ENCODE measurements at places on chromosomes 3 and 15.

GRCh38 chr15:70297465-70298058, 199.8 kb upstream of the TLE3 start:
- no peak for DNase-seq

DNA sequence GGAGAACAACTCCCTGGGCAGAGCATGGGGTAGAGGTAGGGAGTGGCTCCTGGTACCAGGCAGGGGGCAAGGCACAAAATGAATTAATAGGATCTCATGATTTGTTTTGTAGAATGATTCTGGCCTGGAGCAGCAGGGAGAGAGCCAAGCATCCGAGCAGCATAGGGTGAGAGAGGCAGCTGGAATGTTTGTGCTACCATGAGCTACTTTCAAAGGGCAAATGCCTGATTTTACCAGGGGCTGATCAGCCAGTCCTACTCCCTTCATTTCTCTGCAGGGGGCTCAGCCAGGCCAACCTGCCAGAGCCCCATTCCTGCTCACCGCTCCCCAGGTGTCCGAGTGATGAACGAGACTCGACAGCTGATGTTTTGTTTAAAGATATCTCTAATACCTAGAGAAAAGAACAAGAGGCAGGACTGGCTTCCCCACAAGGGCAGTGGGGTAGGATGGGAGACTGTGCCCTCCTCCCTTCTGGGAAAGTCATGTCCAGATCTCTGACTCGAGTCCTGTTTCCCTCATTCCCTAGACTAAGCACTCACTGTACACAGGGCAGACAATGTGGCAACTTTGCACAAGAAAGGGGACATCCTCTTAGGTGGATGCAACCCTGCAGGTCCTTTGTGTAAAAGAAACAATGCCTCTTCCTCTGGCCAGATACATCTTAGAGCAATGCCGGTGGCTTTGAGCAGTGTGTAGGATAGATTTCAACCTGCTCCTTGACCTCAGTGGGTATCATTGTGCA, 12.9 kb downstream of the DUOX2 start:
- no peak for DNase-seq

GRCh38 chr3:67349551-67350174, 304.7 kb downstream of the SUCLG2 start:
- DNase-seq, result no peak

DNA sequence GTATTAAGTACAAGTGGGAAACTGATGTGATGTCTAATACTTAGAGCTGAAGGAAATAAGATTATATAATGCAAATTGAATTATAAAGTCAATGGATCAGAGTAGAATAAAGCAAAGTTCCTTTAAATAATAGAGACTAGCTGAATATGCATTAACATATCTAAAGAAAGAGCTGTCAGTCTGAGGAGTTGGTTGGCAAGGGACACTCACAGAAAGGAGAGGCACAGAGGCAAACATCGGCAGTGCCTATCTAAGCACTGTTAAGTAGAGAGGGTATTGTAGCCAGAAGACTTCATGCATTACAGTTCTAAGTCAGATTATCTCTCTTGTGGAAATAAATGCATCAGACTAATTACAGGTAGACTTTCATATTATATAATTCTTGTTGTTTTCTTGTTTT, 16.6 kb downstream of the NRG4 start:
- no peak for DNase-seq

DNA sequence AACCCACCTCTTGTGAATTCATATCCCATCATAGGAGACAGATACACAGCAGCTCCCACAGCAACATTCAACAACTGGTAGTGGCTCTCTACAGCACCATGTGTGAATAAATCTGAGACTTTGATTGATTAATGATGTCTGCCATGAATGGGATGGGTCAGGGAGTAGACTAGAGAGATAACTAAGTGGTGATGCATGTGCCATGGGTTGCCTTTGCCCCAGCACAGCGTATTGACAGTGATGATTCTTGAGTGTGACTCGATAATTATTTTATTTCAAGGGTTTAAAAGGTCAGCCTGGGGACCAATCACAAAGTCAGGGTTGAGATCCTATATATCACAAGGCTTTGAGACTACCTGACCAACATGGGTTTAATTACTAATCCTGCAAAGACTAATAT, 295.9 kb downstream of the PTPRG start:
- no peak for DNase-seq

DNA sequence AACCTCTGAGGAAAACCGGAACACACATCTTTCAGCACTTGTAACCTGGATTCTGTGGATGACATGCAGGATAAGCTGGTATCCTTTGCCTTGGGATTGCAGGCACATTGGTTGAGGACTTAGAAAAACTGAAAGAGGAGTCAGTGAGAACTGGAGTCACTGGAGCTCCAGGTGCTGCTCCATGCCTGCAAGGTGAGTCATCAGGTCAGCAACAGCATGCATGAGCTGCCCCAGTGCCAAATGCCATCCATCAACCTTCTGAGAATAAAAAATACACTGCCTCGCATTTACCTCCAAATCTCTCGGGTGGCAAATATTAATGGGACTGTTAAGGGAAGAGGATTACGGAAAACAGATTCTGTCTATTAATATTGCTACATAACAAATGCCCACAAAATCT, 729.1 kb downstream of the NTRK3 start:
- DNase-seq, result no peak

GRCh38 chr15:54387799-54388198, 409.6 kb downstream of the UNC13C start:
- no peak for DNase-seq

- no peak for DNase-seq
Measured at GRCh38 chr3:86382556-86382955, 608.4 kb downstream of the VGLL3 start.

- DNase-seq, result peak; percentile 30
Measured at GRCh38 chr15:78565951-78566774, 843 bp downstream of the CHRNA5 start.

GRCh38 chr3:30770387-30770786, 124.1 kb downstream of the GADL1 start:
- DNase-seq, result peak; percentile 99

DNA sequence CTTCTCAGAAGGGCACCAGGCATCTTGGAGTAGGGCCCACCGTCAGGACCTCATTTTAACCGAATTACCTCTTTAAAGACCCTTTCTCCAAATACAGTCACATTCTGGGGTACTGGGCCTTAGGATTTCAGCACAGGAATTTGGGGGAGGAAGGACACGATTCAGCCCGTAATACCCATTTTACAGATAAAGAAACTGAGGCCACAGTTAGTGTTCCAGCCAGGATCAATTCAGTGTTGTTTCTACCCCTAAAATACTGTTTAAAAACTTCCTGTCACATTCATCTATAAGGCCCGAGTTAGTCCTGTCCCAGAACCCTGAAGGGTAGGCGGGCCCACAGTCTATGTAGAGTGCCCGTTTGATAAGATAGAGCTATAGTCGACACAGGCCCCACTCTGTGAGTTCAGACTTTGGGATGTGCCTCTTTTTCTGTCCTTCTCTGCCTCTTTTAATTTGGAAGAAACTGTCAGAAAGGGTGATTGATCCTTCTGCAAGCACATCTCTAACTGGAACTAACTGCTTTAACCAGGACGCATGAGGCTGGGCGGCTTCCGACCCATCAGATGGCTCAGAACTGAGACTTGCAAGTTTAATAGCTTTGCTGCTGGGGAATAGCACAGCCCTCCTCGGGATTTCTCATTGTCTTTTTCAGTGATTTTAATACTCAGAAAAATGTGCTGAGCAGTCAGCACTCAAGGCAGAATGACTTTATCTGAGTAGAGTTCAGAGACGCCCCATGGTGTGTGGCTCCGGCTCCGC, 19.5 kb downstream of the BFSP2 start:
- DNase-seq, result no peak
